Eye (tissue), 1 donor: ENCODE measurements at places on chromosomes 2 and 18.

GRCh38 chr2:218832081-218832480, 478 bp upstream of the PRKAG3 start:
- no peak for DNase-seq

- no peak for DNase-seq
These were observed 21.9 kb downstream of the CRACDL start for GRCh38 chr2:98913916-98914712.

GRCh38 chr2:47174733-47175361, 19.7 kb upstream of the STPG4 start:
- DNase-seq = peak; percentile 77

DNA sequence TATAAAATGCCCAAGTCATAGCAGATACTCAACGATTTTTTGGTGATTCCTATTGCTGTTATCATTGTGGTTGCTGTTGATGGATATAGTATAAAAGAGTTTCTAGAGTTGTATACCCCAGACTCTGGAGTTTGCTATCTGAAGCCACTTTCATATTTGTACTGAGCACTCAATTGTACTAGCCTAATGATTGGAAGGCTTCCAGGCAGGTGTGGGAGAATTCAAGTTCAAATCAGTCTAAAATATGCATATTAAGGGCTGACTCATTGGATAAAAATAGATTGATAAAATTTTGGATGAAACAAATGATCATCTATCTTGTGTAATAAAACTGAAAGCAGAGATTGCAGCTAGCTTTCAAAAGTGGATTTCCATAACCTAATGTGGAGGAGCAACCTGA, 122.9 kb downstream of the NEB start:
- DNase-seq = no peak

DNA sequence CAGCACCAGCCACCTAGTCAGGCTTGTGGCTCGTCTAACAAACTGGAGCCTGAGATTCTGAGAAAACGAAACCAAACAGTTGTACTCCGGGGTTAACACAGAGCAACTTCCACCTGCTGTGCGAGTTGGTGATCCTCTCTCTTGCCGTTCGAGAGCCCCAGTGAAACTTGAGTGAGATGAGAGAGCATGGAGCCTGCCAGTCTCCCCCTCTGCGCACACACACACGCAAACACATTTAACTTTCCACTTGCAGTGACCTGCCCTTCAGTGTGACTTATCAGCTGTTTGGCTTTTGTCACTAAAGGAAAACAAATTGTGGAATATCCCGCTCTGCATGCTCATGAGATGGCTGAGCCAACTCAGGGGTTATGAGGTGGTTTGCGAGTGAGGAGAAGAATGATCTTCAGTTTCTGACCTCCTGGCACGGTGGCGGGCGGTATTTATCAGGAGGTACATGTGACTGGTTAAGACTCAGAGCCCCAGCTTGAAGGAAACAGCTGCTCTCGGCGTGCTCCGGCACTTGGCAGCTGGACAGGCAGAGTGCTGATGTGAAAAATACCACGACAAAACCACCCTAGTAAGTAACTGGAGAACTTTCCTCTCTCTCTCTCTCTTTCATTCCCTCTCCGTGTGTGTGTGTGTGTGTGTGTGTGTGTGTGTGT, at the start of gene RASGRP3:
Gene RASGRP3 (plus strand): TSS at position 519 of the 662 bp plus-strand sequence. CDS start 38,488 bp downstream, outside the sequence.
- DNase-seq = peak; percentile 89

DNA sequence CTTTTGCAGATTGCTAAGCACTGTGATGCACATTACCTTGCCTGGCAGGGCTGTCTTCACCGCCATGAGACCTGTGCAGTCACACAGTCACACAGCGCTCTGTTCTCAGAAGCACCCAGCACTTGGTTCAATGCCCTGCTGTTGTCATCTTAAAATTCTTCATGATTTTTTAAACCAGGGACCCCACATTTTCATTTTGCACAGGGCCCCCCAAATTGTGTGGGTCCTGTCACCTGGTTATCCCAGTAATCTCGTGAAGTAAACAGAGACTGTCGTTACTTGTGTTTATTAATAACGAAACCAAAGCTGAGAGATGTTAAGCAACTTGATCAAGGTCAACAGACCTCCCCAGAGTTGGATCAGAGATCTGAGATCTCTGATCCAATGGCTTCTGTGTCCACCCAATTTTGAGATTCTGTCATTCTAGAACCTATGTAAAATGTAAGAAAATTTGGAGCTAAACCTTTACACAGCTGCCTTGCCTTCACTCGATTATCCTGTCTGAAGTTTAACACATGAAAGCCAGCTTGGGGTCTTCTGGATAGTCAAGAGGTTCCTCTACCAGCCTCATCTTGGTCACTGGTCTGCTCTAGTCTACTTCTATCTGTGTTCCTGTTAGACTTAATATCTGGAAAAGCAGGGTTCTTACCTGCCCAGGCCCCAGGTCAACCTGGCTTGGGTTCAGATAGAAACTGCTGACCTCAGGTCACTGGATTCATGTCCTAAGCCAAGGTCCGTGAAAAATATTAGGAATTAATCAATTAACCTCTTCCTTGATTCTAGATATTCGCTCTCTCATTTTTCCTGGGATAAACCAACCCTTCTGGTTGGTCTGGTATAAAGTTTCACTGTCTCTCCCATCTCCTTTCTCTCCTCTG, 13.7 kb upstream of the TTC39C start:
- no peak for DNase-seq

GRCh38 chr2:228655331-228655730, 473.8 kb upstream of the SPHKAP start:
- no peak for DNase-seq

- DNase-seq = no peak
These were observed 36.6 kb upstream of the STAT1 start for GRCh38 chr2:191050640-191050987.

DNA sequence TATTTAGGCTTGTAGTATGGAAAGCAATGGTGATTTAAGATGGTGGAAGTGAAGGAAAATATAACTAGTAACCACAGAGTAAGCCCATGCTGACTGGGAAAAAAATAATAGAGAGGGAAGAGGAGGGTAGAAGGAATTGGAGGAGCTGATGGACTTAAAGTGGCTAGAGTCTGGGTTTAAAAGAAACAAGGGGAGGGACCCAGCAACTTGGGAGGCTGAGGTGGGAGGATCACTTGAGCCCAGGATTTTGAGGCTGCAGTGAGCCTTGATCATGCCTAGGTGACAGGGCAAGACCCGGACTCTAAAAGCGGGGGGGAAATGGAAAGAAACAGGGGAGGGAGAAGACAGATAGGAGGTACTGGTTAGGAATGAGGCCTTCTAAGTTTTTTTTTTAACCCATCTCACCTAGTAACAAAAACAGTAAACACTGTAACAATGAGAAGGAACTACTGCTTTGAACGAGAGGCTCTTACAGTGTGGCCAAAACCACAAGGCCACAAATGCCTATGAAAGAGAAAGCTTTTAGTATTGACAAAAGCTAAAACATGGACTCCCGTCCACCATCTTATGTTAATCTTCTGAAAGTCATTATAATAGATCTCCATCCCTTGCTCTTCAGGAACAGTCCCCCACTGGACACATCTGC, 26.6 kb downstream of the METTL8 start:
- no peak for DNase-seq

DNA sequence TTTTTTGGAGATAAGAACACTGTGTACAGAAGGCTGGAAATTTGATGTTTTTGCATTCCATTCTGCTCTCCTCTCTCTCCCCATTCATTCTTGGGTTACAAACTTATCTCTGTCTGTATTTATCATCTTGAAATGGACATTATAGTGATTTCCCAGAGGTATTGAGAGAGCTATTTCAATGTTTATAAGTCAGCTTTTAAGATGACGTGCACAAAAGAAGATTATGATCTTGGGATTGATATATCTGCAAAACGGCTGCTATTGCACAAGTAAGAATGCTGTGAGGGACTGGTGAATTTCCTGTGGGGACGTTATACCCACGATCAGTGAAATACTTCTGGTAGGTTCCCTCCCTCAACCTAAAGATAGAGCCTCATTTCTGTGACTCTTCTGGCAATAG, 61.0 kb upstream of the DTNA start:
- DNase-seq = no peak

DNA sequence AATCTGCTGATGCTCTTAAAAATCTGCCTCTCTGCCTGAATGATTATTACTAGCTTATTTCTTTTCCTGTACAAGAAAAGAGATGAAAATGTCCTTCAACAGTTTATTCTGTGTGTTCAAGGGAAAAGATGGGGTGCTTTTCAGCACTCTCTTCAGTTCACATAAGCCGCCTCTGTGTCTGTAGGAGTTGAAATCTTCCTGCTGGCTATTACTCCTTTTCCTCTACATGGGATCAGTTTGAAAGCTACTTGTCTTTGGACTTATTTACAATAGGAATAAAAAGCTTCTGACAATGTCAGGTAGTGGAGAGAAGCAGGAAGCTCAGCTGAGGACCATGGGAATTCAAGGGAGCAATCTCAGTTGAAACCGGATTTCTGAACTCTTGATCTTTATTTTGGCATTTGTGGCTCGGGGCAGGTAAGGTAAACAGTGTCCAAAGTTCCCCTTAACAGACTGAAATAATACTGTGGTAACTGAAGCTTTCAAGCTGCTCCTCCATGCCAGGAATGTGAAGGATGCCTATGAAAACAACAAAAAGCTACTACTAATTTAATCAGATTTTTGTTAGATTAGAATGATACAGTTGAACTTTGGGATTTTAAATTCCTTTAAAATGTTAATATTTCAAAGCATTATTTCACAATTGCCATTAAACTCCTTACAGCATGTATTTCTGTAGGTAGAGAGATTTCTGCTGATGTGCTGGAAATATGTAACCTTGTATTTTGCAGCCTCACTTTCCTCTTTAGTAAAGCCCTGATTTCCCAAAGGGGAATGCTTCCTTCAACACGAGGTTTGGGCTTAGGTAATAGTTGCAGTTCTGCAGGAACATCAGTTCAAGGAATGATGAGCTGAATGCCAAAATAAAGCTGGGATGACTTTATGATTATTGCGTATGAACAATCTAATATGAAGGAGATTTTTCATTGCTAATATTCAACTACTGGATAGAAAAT, 43.6 kb downstream of the MAPRE2 start:
- DNase-seq = no peak

DNA sequence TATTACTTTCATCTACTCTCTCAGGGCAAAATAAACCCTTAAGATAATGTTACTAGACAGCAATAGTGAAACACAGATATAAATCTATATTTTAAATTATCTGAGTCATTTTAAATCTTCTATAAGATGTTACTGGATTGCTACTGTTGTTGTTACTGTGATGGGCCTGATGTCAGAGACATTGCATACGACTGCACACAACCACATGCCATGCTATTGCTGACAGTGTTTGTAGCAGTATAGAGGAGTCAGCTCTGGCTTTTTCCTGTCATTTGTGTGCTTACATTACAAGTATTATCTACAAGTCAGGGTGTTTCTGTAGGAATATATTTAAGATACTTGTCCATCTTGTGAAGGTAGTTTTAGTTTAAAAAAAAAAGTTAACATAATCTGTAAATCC, 63.9 kb downstream of the CCDC148 start:
- DNase-seq = no peak

GRCh38 chr2:233803292-233803911, 25.3 kb downstream of the MROH2A start:
- no peak for DNase-seq
